ENCODE measurements at places on chromosomes 2 and 18.

DNA sequence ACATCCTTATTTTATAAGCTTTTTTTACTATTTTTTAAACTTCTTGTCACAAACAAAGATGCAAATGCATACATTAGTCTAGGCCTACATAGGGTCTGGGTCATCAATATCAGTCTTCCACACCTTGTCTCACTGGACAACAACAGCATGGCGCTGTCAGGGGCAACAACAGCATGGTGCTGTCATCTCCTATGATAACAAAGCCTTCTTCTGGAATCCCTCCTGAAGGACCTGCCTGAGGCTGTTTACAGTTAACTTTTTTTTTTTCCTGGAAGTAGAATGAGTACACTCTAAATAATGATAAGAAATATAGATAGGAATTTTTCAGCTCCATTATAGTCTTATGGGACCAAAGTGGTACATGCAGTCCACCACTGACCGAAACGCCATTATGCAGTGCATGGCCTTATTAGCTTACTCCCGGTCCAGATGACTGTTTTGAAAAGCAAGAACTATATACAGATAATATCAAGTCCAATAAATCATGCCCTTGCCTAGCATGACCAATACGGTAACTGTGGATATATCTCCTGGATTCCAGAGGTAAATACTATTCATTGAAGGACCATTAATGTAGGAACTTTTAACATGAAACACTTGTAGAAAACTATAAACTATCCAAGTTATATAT is 38.4 kb downstream of the TCF4 start:
- no peak for DNase-seq

GRCh38 chr2:235889302-235889630 is 278.9 kb downstream of the GBX2 start:
- no peak for DNase-seq

- no peak for DNase-seq
Observed at GRCh38 chr2:214715025-214715424, 94.5 kb downstream of the BARD1 start.

DNA sequence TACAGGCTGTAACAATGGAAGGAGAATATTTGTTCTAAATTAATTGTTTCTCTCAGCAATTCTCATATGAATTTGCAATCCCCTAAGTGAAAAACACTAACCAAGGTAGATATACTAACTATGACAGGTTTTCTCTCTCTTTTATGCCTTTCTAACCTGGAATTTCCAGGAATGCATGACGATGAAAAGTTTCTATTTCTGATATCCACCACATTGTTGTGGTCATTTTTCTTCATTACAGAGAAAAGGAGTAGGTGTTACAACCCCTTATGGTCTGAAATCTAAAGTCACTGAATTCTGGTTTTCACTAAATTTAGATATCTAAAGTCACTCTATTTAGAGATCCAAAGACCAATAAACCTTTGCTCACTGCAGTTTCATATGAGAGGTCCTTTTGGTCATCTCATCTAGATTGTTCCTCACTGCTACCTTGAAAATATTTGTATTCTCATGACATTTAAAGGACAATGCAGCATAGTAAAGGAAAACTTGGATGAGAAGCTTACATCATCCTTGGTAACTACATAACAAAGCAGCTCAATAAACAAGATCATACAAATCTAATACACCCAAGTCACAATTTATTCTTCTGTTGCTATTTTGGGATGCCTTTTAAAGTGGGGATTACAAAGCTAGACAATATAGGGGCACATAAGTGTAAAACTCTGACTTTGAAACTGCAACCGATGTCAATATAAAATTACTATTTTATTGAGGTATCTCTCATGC is 85.8 kb downstream of the TCF4 start:
- DNase-seq = no peak

GRCh38 chr2:168790226-168790902 is 12.1 kb upstream of the NOSTRIN start:
- DNase-seq = no peak

GRCh38 chr2:65992198-65992554 is 442.7 kb upstream of the MEIS1 start:
- DNase-seq = no peak

DNA sequence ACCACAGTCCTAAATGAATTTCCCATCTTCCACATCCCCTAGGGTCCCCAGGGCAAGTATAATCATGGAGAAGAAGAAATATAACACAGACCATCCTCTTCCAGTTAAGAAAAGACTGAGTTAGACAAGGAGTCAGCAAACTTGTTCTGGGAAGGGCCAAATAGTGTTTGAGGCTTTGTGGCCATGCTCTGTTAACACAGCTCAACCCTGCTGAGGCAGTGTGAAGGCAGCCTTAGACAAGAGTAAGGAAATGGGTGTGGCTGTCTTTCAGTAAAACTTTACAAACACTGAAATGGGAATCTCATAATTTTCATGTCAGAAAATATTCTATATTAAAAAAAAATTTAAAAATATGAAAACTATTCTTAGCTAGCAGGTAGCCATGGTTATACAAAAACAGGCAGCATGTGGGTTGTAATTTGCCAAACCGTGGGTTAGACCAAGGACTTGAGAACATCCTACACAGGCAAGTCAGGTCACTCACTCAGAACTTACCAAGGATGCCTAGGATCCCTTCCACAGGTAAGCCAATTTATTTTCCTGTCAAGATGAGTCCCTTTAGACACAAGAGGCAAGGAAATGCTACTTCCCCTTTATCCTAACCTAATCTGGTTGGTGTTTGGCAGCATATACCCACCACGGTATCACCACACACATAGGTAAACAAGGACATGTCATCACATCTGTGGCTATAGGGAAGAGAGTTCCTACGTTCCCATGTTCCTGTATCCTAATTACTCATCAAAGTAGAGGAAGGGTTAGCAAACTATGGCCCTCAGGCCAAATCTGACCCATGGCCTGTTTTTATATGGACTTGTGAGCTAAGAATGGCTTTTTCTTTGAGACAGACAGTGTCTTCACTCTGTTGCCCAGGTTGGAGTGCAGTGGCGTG is 31.9 kb downstream of the C2orf74 start:
- DNase-seq = peak; percentile 33

DNA sequence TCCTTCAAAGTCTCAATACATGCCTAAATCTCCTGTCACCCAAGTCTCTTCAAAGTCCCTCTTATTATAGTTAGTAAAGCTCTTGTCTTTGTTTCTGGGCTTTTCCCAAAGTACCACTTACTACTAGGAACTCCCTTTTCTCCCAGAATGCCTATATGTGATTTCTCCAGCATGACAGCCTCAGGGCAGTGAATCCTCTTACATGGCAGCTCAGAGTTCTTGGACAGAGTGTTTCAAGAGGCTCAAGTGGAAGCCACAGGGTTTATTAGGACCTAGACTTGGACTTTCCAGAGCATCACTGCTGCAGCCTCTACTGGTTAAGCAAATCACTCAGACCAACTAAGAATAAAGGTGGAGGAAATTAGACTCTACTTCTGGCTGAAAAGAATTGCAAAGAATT is 98.9 kb downstream of the CSRNP3 start:
- no peak for DNase-seq

GRCh38 chr2:40725950-40726349 is 274.1 kb upstream of the SLC8A1 start:
- DNase-seq = no peak

DNA sequence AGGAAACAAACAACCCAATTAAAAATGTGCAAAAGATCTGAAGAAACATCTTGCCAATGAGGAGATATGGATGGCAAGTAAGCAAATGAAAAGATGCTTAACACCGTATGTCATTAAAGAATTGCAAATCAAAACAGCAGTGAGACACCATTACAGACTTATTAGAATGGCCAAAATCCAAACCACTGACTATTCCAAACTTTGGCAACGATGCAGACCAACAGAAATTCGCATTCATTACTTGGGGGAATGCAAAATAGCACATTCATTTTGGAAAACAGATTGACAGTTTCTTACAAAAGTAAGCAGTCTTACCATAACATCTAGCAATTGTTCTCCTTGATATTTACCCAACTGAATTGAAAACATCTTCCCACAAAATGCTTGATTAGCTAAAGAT is 1118.7 kb downstream of the SUCLG1 start:
- DNase-seq = no peak

DNA sequence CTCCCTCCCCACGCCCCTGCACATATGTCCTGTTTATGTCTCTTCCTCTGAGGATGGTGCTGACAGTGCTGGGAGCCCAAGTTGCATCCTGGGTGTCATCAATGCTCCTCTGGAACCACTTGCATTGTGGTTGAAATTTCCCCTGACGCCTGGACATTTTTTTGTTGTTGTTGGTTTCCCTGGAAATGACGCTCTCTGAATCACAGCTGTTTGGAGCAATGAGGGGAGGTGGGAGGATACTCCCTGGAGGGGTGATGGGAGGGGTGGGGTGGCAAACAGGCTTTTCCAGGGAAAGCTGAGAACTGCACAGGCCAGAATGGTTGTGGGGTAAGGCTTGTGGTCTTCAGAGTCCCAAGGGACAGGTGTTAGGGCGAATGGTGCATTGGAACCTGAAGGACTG is 29.6 kb downstream of the CELF4 start:
- DNase-seq = no peak

DNA sequence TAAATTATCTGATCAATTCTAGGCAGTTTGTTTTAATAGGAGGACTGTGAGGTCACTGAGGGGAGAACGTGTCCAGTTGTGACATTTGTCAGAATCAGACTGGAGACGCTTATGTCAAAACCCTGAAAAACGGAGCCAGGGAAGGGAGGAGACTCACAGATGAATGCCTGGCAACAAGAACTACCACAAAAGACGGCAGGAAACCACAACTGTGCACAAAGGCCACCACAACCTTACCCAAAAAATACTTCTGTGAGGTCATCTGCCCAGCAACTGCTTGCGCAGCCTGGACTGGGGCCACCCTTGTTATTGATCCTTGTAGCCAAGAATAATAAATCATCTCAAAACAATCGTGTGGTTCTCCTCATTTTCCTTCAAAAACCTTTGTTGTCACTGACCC is 173.0 kb upstream of the ALKAL2 start:
- no peak for DNase-seq

DNA sequence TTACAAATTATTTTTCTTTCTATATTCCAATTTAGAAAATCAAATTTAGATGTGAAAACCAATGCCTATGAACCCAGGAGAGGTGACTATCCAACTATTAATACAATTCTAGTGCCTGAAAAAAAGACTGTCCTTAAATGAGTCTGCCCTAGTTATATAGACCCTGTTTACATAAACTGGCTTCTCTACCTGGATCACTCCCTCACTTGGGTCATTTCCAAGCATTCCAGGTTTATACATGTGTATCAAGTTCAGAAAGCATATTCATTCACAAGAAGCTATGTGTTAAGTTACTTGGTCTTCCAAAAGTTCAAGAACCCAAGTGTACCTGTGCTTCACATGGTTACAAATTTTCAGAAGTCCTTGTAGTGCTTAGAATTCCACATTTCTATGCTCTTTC is 8.3 kb downstream of the ZNF385B start:
- DNase-seq = no peak

DNA sequence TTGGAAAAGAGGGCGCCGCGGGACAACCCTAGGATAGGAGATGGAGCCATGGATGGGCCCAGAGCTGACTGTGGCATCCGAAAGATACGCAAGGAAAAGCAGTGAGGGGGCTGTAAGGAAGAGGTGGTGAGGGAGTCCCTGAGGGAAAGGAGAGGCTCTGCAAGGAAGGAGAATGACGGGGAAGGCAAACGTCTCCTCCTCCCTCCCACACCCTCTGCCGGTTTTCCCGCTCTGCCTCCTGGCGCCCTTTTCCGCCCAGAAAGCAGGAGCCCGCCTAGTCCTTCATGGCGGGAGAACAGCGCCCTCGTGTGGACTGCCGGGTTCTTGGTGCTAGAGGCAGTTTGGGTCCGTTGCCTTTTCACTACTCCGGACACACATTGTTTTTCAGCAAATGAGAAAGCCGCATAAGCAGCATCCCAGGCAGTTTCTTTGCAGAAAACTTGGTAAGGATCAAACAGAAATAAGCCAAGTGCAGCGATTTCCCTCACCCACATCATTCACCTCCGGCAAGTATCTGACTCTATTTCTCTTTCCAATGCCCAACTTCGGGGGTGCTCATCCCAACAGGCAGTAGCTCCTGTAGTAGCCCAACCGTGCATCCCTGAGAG is 200.4 kb downstream of the INO80D start:
- peak; percentile 86 for DNase-seq

GRCh38 chr2:126808929-126809328 is 89.8 kb upstream of the TEX51 start:
- no peak for DNase-seq

DNA sequence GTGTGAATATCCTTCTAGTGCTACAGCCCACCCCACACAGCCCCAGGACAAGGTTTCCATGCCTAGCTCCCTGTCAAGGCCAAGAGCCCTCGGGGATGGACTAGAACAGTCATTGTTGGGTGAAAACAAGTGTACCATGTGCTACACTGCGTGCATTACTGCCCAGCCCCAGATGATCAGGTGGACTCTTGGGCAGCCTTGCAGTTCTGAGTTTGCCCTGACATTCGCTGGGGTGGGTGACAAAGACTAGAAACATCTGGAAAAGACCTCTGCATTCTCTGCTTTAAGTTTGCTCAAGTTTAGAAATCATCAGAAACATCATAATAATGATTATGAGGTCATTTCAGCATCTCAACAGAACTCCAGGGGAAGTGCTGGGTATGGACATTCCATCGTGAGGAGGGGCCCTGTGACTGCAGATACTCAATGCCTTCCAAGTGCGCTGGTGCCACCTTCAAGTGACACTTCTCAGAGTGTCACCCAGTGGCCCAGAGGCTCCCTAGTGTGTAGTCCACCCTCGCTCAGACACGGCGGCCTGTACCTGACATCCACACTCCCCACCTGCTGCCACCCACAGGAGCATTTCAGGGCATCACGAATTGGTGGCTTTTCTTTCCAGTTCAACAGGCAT is 5.3 kb upstream of the PXDN start:
- no peak for DNase-seq

- DNase-seq = no peak
Observed at GRCh38 chr2:175309799-175310198, 128.3 kb upstream of the ATP5MC3 start.

- DNase-seq = no peak
Observed at GRCh38 chr2:216950547-216950946, 90.7 kb upstream of the TNP1 start.

GRCh38 chr2:216992056-216992675 is 132.3 kb upstream of the TNP1 start:
- peak; percentile 77 for DNase-seq

GRCh38 chr2:96859099-96859649 is 1.4 kb upstream of the ANKRD39 start:
- DNase-seq = peak; percentile 52

DNA sequence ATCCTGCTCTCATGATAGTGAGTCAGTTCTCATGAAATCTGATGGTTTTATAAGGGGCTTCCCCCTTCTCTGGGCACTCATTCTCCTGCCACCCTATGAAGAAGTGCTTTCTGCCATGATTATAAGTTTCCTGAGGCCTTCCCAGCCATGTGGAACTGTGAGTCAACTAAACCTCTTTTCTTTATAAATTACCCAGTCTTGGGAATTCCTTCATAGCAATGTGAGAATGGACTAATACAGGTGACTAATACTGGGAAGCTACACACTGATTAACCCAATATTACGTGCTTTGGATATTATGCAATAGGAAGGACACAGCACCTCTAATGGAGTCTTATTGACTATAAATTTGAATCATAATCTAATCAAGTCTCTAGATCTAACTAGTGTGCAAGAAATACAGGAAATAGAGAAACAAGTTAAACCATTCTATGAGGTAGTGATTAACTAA is 107.2 kb upstream of the ETAA1 start:
- DNase-seq = no peak

- no peak for DNase-seq
Observed at GRCh38 chr2:170514140-170514539, 201.0 kb upstream of the SP5 start.
